ENCODE measurements at places on chromosomes 16 and 17. TPM values are rescaled to one million over a fixed set of nuclear protein-coding genes. Genes with fewer than 3 reads are reported as not detected.

SNX20 gene
- 0.69 TPM for total RNA-seq

- DNase-seq, result no peak
- H3K4me1 ChIP-seq, result no peaks in the 10 kb centered on the region
- no peaks in the 10 kb centered on the region for H3K36me3 ChIP-seq
- H3K27ac ChIP-seq, result no peak overlapping the region
Measured at GRCh38 chr17:39828443-39828842, 35.7 kb downstream of the IKZF3 start.

TP53TG3C gene
- total RNA-seq, result 0.58 TPM

- no peaks in the 10 kb centered on the region for H3K27me3 ChIP-seq
- no peak overlapping the region for H3K4me3 ChIP-seq
- H3K36me3 ChIP-seq, result no peaks in the 10 kb centered on the region
- peaks cover 60% of the 10 kb centered on the region for H3K4me1 ChIP-seq
- no peak for DNase-seq
- no peak overlapping the region for H3K27ac ChIP-seq
Measured at GRCh38 chr16:85377388-85378144, 235.6 kb upstream of the GSE1 start.

KRT27 gene
- total RNA-seq, result not detected

PRKCA gene
- 5.6 TPM for total RNA-seq

KRT40 gene
- total RNA-seq, result not detected

GRCh38 chr17:42918902-42919521, 18.4 kb downstream of the G6PC1 start:
- no peak overlapping the region for H3K4me3 ChIP-seq
- H3K27ac ChIP-seq, result no peak overlapping the region
- H3K4me1 ChIP-seq, result peaks cover 24% of the 10 kb centered on the region
- no peak for DNase-seq
- H3K36me3 ChIP-seq, result no peaks in the 10 kb centered on the region
- H3K27me3 ChIP-seq, result no peaks in the 10 kb centered on the region

DNA sequence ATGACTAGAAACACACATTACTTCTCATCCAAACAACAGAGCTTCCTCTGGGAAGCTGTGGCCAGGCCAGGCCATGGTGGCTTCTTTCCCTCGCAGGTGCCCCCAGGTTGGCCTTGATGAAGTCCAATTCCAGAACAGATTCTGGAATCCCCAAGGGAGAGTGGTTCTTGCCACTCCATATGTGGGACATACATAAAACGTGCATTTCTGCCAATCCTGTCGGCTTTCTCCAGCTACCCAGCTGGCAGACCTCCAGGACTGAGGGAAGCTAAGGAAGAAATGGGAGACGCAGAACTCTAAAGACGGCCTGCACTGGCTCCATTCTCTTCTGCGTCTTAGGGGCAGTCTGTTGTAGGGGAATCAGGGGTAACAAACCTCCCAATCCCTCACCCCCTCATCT, 219.2 kb upstream of the CDH5 start:
- no peak overlapping the region for H3K27ac ChIP-seq
- H3K27me3 ChIP-seq, result no peaks in the 10 kb centered on the region
- peaks cover 16% of the 10 kb centered on the region for H3K4me1 ChIP-seq
- no peak overlapping the region for H3K4me3 ChIP-seq
- DNase-seq, result no peak

- no peak for DNase-seq
- H3K4me1 ChIP-seq, result peaks cover 59% of the 10 kb centered on the region
Measured at GRCh38 chr17:36931697-36932382, 5.4 kb upstream of the LHX1 start.

DNA sequence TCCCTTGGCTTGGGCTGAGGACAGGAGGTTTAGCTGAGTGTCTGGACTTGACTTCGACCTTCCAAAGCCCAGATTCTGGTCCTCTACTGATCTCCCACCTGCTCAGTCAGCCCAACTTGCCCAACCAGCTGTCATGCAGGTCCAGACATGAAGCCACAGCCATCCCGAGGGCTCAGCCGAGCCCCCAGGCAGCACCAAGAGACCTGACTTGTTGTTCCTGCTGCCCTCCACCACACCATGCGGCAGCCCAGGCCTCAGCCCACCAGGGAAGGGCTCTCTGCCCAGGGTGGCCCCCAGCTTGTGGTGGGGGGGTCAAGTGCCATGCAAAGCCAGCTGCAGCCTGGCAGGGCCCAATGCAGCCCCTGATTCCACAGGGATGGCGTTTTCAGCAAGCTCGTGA, 17.2 kb upstream of the CACNG4 start:
- H3K4me1 ChIP-seq, result no peaks in the 10 kb centered on the region
- no peaks in the 10 kb centered on the region for H3K36me3 ChIP-seq
- DNase-seq, result no peak
- H3K4me3 ChIP-seq, result no peak overlapping the region

NXPH3 gene
- 4.0 TPM for total RNA-seq

TAC4 gene
- total RNA-seq, result 0.44 TPM

- no peak for DNase-seq
- H3K27me3 ChIP-seq, result no peaks in the 10 kb centered on the region
- peak overlapping the region; percentile 76 for H3K27ac ChIP-seq
- no peak overlapping the region for H3K4me3 ChIP-seq
- peaks cover 82% of the 10 kb centered on the region for H3K4me1 ChIP-seq
Measured at GRCh38 chr16:11135464-11135973, 120.5 kb downstream of the SOCS1 start.

ADORA2B gene
- total RNA-seq, result 0.55 TPM

GRCh38 chr17:82864713-82865248, 25.0 kb upstream of the ZNF750 start:
- H3K4me1 ChIP-seq, result peaks cover 58% of the 10 kb centered on the region
- H3K27me3 ChIP-seq, result no peaks in the 10 kb centered on the region
- DNase-seq, result no peak
- H3K36me3 ChIP-seq, result no peaks in the 10 kb centered on the region

GRCh38 chr17:59512844-59513385, 52.5 kb upstream of the DHX40 start:
- no peaks in the 10 kb centered on the region for H3K36me3 ChIP-seq
- no peaks in the 10 kb centered on the region for H3K27me3 ChIP-seq
- H3K4me1 ChIP-seq, result peaks cover 8% of the 10 kb centered on the region
- no peak overlapping the region for H3K27ac ChIP-seq

DNA sequence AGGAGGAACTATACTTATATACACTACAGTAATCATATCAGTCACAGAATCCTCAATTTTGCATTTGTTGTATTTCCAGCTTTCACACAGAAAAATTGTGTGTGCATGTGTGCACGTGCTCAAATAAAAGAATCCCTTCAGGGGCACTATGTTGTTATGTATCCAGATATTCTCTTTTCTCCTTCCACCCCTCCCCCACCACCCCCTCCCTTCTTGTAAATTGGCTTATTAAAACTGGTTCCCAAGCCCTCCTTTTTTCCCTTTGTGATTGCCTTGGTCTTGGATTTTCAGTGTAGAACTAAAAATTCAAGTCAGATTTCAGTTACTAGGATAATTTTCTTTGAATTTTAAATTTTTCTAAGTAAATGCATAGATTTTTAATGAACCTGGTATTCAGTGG, 86.3 kb downstream of the WNT3 start:
- no peaks in the 10 kb centered on the region for H3K27me3 ChIP-seq
- no peak overlapping the region for H3K4me3 ChIP-seq
- H3K36me3 ChIP-seq, result peaks cover 40% of the 10 kb centered on the region

UNC45B gene
- 205 TPM for total RNA-seq

ERAL1 gene
- total RNA-seq, result 35.4 TPM

DNA sequence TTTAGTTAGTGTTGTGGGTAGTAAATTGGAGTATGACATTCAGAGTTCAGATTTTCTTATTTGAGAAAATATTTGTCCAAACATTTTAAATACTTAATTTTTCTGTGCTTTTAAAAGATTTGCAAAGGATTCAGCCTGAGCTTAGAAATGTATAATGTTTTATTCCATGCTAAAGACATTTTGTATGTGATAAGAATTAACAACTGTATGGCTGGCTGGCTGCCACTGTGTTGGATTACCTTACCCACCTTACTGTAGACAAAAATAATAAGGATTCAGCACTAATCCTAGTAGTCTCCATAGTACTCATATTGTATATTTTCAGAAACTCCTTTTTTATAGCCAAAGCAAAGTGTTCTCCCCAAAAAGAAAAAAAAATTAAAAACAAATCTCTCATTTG, 74.8 kb downstream of the TANC2 start:
- H3K27ac ChIP-seq, result no peak overlapping the region
- H3K36me3 ChIP-seq, result no peaks in the 10 kb centered on the region
- DNase-seq, result no peak
- H3K27me3 ChIP-seq, result no peaks in the 10 kb centered on the region
- peaks cover 8% of the 10 kb centered on the region for H3K4me1 ChIP-seq

- no peak overlapping the region for H3K27ac ChIP-seq
- H3K4me3 ChIP-seq, result no peak overlapping the region
- peaks cover 100% of the 10 kb centered on the region for H3K36me3 ChIP-seq
- DNase-seq, result no peak
- no peaks in the 10 kb centered on the region for H3K27me3 ChIP-seq
- no peaks in the 10 kb centered on the region for H3K4me1 ChIP-seq
Measured at GRCh38 chr17:48860456-48860855, 29.6 kb downstream of the CALCOCO2 start.

DNA sequence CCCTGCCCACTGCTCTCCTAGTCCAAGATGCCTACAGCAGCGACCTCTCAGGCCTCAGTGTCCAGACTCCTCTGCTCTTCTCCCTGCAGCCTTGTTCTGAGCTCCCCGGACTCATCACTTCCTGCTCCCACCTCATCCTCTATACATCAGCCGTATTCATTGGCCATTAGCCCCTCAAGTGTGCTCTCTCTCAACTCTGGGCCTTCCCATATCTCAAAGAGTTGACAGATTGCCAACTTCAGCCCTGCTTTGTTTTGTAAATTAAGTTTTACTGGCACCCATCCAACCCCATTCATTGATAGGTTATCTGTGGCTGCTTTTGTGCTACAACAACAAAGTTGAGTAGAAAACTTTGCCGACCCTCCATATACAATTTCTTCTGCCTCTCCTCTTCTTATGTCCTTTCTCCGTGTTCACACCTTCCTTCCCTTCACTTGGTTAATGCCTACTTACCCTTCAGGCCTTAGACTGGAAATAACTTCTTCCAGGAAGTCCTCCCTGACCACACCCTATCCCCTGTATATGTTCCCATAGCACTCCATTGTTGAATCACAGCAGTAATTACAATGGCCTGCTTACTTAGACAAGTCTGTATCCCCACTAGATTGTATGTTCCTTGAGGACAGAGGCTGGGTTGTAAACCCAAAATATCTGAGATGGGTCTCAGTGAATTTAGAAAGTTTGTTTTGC, 63.4 kb upstream of the TANC2 start:
- H3K4me3 ChIP-seq, result no peak overlapping the region
- peaks cover 10% of the 10 kb centered on the region for H3K4me1 ChIP-seq
- no peaks in the 10 kb centered on the region for H3K36me3 ChIP-seq

- no peaks in the 10 kb centered on the region for H3K27me3 ChIP-seq
- H3K4me3 ChIP-seq, result no peak overlapping the region
- peaks cover 65% of the 10 kb centered on the region for H3K36me3 ChIP-seq
- no peak overlapping the region for H3K27ac ChIP-seq
- DNase-seq, result no peak
Measured at GRCh38 chr17:69012895-69013805, 47.6 kb downstream of the ABCA9 start.

DNA sequence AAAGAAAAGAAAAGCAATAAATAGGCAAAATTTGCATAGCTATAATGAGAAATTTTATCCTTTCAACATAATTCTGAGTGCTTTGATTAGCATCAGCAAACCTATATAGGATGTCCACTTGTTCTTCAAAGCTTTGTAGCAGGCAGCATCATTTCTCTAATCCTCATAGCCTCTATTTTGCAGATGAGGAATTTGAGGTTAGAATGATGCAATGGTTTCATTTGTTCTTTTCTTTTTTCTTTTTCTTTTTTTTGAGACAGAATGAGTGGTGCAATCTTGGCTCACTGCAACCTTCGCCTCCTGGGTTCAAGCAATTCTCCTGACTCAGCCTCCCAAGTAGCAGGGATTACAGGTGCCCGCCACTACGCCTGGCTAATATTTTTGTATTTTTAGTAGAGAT, 594.4 kb downstream of the TOX3 start:
- H3K36me3 ChIP-seq, result no peaks in the 10 kb centered on the region
- H3K27me3 ChIP-seq, result peaks cover 7% of the 10 kb centered on the region
- H3K4me1 ChIP-seq, result no peaks in the 10 kb centered on the region
- no peak for DNase-seq
- H3K4me3 ChIP-seq, result no peak overlapping the region

DNA sequence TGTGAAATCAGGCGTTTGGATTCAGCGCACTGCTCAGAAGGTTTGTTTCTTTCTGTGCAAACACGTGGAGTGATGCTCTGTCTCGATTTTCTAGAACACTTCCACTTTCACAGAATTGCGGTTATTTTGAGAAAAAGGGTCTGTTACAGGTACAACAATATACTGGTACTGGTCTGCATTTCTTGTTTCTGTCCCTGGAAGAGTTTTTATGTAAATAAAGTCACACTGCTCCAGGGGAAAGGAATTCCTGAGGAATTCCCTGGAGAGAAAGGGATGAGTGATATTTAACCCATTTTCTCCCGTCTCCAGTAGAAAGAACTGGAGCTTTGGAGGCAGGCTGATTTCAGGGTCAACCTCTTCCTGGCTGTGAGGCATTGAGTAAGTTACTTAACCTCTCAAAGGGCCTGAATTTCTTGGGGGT, 16.2 kb upstream of the RMI2 start:
- no peak for DNase-seq
- no peaks in the 10 kb centered on the region for H3K27me3 ChIP-seq
- H3K4me1 ChIP-seq, result peaks cover 31% of the 10 kb centered on the region
- peak overlapping the region; percentile 37 for H3K27ac ChIP-seq

DNA sequence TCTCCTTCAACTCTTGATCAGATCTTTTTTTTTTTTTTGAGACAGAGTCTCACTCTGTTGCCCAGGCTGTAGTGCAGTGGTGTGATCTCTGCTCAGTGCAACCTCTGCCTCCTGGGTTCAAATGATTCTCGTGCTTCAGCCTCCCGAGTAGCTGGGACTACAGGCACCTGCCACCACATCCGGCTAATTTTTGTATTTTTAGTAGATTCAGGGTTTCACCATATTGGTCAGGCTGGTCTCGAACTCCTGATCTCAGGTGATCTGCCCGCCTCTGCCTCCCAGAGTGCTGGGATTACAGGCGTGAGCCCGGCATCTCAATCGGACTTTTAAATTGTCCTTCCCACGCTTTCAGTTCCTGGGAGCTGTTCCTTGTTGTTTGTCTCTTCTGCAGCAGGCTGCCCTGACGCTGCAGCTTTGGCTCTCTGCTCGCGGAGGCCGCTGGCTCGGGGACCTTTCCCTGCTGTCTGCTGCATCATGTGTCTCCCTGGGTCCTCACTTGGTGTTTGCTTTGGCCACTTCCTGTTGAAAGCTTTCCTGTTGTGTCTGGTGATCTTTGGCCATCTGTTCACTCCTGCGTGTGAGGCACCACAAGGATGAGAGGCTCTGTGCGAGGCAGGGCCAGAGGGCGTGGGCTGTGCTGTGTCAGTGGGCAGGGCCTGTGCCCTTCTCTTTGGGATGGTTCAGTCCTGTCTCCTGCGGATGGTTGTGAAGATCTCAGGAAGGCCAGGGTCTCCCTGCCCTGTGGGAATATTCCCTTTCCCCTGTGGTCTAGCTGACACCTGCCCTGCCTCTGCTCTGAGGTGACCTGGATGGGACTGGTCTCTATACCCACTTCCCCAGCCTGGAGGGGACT, 18.4 kb upstream of the CAPN15 start:
- no peak for DNase-seq
- H3K36me3 ChIP-seq, result peaks cover 37% of the 10 kb centered on the region
- H3K27ac ChIP-seq, result no peak overlapping the region
- no peaks in the 10 kb centered on the region for H3K4me1 ChIP-seq
- H3K27me3 ChIP-seq, result no peaks in the 10 kb centered on the region
- H3K4me3 ChIP-seq, result no peak overlapping the region

Measured in left ventricle myocardium inferior (tissue), 1 donor.